ENCODE measurements at places on chromosomes 2 and 18. TPM values are rescaled to one million over a fixed set of nuclear protein-coding genes. Genes with fewer than 3 reads are reported as not detected.

GRCh38 chr2:231124838-231125568, at the start of gene HTR2B:
TSS of gene HTR2B (minus strand) at chr2:231125042. CDS start at chr2:231123764, 1,278 bp downstream.
- DNase-seq: no peak

GRCh38 chr2:147247749-147248148, 597.1 kb upstream of the ACVR2A start:
- DNase-seq: no peak

DNA sequence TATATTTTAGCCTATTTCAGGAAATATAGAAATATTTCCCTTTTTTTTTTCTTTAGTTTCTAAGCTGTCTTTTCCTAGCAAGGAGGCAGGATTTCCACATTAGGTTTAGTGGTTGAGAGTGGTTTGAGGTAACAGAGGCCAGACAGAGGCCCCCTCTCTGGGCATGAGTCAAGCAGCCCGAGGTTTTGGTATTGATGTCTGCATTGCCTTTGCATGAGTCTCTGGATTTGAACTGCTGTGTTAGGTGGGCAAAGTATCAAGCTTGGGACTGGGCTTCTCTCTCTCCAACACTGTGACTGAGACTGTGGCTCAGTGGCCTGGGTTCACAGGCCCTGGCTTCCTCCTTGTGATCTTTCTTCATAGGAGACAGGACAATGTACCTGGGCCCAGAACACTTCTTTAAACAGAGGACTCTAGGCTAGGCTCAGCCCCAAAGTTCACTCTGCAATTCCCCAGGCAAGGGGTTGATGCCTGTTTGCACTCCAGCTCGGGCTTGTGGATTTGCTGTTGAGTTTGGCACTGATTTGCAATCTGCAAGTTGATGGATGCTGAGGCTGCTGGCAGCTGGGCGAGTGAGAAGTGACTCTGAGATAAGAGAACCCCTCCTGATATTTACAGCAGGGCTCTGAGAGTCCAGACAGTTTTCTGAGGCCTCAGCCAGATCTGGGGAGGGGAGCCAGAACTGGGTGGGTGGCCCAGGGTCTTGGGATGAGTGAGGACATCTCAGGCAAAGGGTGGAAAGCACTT, 271.2 kb downstream of the EN1 start:
- no peak for DNase-seq

The ACAA2 gene
- total RNA-seq: 144 TPM

The FBXO36 gene
- total RNA-seq: 3.8 TPM

Data from SJSA1 (cell line).